ENCODE measurements at places on chromosomes 11 and 22. TPM values are rescaled to one million over a fixed set of nuclear protein-coding genes. Genes with fewer than 3 reads are reported as not detected.

Gene BUD13
- 22.4 TPM for total RNA-seq

Gene CNGA4
- 0.50 TPM for total RNA-seq

Gene ACRV1
- not detected for total RNA-seq

Gene OR8G1
- not detected for total RNA-seq

Gene OR8A1
- not detected for total RNA-seq

Gene BCO2
- 1.0 TPM for total RNA-seq

Gene JAM3
- total RNA-seq: 34.1 TPM

Gene C11orf87
- total RNA-seq: 0.23 TPM

Gene GAS2
- 1.8 TPM for total RNA-seq

Gene GRAP2
- total RNA-seq: 0.64 TPM

Gene UBQLNL
- total RNA-seq: 0.24 TPM

Gene OR4D5
- total RNA-seq: not detected

DNA sequence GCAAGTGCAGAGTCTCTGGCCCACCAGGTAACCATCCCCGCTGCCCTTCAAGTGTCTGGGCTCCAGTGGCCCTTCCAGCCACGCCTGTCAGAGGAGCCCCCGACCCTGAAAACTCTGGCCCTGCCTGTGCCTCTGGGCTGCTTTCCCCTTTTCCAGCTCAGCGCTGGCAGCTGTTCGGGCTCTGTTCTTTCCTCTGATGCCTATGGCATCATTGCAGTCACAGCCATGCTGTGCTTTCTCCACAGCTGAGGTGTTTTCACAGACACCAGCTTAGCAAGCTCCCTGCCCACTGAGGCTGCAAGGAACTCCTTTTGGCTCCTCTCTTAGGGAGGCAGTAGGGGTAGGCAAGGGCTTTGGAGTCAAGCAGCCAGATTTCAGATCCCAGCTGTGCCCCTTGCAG is 21.2 kb downstream of the P2RX3 start:
- no peak for DNase-seq

DNA sequence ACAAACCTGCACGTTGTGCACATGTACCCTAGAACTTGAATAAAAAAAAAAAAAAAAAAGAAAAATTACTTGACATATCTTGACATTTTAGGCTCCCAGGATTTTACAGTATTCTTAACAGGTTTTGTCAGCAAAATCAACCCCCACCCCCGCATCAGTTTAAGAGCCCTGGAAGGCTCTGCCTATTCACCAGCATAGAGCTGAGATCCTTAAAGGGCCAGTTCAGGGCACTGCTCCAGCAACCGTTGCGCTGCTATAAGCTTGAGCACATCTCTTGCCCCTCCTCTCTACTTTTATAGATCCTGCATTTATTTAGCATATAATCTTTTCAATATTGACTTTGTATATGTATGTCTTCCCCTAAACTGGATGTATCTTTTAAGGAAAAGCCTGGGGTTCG is 697 bp upstream of the PAFAH1B2 start:
- no peak for DNase-seq

DNA sequence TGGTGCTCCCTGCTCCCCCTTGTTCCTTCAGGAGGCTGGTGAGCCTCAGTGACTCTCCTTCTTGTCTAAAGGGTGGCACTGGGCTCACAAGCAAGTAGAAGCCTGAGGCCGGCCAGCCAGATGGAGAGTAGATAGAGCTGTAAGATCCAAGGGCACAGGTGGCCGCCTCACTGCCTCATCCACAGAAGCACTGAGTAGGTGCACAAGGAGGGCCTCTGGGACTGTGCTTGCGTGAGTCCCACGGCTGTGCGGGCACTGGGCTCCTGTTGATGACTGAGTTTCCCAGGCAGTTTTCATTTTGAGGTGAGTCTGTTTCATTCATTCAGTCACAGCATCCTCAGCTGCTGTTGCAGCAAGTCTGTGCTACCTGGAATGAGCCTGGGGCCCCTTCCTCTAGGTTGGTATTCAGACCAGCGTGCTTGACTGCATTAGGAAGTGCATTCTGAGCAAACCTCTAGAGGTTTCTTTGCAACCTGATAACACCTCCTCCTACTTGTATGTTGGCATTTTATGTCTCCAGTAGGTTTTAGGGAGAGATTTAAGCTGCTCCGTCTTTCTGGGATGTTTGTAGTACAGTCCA is 184.0 kb downstream of the TBC1D22A start:
- no peak for DNase-seq

DNA sequence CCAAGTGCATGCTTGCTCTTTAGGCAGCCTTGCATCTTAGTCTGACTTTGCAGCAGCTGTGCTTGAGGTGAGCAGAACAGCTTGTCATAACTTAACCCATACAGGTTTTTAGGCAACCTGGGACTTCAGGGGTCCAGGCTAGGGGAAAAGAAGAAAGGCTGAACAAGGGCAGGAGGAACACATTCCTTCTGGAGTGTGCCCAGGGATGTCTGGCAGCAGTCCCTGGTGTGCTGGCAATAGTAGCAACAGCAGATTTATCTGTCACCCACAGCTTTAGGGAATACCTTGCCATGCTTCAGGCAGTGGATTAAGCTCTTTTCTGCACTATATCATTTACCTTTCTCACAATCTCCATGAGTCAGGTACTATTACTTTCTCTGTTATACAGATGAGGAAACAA is 513.0 kb downstream of the RAB38 start:
- DNase-seq: no peak

DNA sequence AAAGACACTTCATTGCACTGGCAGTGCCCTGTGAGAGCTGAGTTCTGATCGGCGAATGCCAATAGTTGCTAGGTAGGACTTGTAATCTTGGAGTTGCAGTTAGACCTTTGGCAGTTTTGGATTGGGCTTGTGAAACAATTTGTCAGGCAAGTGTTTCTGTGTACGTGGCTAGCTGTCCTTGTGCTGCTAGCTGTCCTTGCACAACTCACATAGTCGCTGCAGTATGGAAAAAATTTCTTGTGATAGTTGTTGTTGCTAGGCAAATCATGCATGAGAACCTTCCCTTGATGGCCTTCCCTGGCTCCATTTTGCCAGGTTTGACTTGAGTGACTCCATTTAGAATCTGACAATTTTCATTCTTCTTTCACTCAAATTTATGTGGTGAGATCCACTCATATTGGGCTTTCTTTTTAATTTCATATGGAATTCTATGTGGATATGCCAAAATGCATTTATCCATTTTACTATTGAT is 140.7 kb downstream of the APIP start:
- no peak for DNase-seq

DNA sequence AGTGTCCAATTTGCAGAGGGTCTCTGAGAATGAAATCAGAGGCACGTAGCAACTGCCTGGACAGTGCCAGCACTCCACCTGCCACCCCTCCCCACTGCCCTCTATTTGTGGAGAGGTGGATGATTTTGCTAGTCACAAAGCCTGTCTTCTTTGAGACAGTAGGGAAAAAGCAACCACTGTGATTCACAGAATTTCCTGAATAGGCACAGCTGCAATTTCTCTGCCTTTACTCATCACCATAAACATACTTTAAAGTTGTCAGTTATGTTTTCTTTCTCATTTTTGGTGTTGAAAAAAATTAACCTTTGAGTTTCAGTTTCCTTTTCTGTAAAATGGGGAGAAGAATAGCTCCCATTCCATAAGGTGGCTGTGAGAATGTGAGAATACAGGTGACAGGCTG is 134.3 kb downstream of the TEAD1 start:
- no peak for DNase-seq

DNA sequence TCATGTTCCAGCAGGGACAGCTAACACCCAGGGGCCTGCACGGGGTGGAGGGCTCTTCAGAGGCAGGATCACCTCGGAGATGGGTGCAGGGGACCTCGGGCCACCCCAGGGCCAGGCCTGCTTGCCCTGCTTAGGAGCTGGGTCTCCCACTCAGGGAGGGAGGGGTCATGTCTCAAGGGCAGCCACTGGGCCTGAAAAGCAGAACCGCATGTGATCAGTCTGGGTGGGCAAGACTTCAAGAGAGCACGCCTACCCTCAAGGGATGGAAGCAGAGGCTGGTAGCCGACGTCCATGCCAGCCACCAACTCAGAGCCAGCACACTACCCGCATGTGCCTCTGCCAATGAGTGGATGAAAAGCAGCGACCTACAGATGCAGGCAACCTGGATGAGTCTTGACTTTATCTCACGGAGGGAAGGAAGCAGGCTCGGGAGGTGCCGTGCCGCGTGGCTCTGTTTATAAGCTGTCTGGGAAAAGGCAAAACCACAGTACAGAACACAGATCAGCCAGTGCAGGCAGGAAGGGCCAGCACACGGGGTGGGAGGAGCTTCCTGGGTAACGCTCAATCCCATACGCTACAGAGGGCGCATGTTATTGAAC is 16.0 kb downstream of the TBX1 start:
- DNase-seq: peak; percentile 7

DNA sequence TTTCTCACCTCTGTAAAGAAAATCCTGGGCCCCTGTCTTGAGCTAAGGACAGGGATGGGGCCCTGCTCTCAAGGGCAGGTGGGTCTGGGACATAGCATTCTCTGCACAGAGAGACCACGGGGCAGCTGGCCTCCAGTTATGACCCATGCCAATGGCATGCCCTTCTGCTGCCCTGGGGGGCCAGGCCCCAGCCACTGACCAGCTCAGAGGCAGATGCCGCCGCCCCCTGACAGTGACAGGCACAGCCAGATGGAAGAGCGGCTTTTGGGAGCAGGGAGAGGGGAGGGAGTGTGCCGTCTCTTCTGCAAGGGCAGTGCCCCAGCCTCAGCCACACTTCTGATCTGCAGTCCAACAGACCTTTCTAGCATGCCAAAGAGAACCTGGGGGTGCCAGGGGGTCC is 114.8 kb upstream of the NAV2 start:
- DNase-seq: no peak

- no peak for DNase-seq
These were observed at the start of gene CYTH4 for GRCh38 chr22:37282385-37282677. Gene CYTH4, plus strand, starts transcription at chr22:37282508. Its CDS starts 62 bp downstream, at chr22:37282570.

- DNase-seq: no peak
These were observed 6.9 kb upstream of the SORL1 start for GRCh38 chr11:121445071-121445768.

DNA sequence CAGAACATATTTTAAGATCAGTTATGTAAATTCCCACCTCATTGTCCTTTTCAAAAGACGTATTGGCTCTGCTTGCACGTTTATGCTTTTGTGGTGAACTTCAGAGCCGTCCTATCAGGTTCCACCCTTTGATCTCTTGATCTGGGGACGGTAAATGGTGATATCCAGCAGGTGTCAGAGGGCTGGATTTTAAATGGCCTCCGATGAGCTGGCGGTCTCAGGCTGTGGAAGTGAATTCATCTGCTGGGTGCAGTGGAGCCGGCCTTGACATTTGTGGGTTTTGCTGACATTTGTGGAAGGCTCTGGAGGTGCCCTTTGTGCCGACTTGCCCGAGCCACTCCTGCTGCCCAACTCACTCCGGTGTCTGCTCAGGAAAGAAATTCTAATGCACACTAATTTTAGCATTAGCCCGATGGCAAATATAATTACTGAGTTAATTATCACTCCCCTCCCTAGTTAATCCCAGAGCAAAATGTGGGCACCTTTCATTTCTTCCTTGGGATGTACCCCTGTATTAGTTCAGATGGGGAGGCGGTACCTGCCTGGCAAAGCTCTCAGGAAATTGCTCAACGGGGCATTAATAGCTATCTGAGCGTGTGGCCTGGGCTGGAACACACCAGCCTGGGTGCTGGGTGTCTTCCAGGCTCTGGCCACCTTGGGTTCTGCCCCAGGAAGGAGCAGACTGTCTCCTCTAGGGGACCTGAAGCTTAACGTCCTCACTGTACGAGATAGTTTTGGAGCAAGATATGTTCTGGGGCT is 9.1 kb downstream of the LRP5 start:
- no peak for DNase-seq

GRCh38 chr22:46587061-46587460 is 33.1 kb upstream of the GRAMD4 start:
- DNase-seq: no peak

GRCh38 chr11:110564676-110565356 is 135.1 kb downstream of the FDX1 start:
- DNase-seq: peak; percentile 33

DNA sequence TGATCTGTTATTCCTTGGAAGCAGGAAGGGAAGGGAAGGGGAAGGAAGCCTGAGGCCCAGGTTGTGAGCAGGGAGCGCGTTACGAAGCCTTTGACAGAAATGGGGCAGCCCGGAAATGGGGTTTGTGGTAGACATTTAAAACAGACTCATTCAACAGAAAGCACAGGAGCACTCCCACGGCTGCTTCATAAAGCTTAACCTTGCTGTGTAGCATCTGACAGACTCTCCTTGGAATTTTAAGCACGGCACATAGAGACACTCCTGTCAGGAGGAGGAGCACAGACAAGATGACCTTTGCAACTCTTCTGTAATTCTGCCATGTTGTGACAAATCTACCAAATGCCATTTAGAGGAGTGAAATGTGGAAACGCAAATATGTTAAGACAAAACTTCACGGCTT is 131.6 kb downstream of the FBXO7 start:
- DNase-seq: no peak

Data from WTC11 (cell line).